Fibroblast of pulmonary artery (primary cell): ENCODE measurements at places on chromosomes 16 and 17.
A peak's percentile ranks its signal among the peaks of the same experiment; 100 is the strongest.

DNA sequence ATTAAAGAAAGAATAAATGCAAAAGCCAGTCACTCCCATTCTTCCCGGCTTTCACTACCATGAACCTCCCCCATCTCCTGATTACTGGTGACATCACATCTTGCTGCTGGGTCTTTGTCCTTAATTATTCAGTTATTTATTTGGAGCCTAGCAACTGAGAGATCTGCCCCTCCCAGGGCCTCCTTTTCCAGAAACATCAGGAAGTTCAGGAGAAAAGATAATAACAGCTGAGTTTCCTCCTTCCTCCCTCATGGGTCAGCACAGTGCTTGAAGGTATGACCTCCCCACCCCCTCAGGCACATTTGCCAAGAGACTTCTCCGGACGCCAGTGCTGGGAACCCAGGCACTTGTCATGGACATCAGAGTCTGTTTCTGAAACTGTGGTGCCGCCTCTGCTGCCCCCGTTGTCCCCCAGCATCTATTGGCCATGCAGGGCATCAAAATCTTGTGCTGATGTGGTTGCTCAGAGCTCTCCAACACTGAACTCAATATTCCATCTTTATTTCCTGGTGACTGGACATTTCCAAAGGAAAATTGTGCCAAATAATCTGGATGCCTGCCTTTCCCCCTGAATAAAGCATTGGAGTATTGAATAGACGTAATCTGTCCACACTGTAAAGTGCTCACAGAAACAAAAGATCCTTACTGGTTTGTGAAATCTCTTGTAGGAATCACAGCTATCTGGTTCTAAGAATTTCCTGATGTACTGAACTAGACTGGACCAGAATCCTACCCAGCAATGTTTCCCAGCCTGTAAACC is 71.8 kb downstream of the ZNF18 start:
- DNase-seq, result no peak

GRCh38 chr17:31052187-31052889 is 42.4 kb upstream of the NF1 start:
- peak; percentile 93 for DNase-seq

DNA sequence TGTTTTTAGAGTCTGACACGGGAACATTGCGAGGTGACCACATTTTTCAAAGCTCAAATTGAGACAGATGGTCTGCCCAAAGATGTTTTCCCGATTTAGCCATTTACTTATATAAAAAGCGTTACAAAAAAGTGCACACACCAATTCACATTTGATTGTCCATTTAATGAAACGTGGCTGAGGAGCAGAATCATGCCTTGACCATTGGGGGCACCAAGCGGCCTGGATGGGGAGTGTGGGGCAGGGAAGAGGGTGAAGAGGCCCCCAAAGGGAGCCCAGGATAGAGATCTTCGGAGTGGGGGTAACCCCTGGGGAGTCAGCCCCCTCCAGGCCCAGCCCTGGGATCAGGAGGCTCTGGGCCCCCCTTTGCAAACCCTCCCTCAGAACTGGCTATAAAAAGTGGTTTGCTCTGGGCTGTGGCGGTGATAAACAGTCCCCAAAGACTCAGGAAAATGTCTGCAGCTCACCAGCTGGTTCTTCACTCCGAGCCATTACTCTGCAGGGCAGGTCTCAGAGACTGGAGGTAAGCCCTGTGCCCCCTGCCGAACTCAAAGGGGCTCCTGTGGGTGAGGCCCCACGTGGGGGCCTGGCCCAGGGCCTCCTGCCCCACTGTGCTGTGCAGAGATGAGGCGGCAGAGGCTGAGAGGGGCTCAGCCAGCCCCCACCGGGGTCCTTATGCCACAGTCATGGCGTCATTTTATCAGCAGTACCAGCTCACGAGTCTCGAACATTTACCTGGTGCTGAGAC is 105.9 kb upstream of the SEC14L1 start:
- DNase-seq, result no peak

- peak; percentile 65 for DNase-seq
Measured at GRCh38 chr17:27284811-27285415, 9.0 kb upstream of the WSB1 start.

DNA sequence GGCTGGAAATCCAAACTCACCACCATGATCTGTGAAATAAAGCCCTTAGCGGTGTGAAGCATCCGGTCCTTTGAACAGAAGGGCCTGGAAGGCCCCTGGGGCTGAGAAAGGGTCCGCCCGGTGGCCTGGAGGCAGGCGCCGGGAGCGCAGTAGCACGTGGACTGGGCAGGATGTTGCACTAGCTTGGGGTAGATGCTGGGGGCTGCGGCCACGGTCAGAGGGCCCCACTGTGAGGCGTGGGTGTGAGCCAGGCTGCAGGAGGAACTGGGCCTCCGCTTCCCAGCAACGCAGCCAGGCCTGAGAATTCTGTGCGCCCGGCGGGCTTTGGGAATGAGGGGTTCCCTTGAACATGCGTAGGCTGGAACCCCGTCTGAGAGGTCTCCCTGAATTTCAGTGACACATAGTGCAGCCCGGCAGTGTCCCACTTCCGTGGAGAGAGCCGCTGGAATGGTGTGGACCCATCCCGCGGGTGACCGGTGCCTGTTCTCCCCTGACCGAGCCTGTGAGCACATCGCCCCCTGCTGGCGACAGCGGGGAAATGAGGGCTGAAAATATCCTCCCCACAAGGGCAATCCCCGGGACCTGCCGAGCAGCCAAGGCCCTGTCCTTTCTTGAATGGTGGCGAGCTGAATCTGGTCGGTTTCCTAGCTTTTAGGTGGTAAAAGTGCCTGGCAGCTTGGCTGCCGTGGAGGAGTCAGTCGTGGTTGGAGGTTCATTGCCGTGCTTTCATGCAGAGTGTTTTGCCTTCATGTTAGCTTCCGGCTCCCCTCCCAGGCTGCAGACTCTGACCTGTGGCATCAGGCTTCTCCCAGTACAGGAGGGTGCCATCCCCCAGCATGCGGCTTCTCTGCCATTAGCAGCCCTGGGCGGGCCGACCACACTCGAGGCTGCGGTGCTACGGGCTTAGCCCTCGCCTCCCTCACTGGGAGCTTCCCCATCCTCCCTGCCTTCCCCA is 43.8 kb downstream of the DNAJA2 start:
- peak; percentile 66 for DNase-seq

GRCh38 chr16:84413244-84414004 is 45.1 kb downstream of the ATP2C2 start:
- DNase-seq, result no peak
